ENCODE measurements at places on chromosomes 2 and 18. TPM values are rescaled to one million over a fixed set of nuclear protein-coding genes. Genes with fewer than 3 reads are reported as not detected.

- no peak overlapping the region for H3K4me3 ChIP-seq
- H3K4me1 ChIP-seq, result no peaks in the 10 kb centered on the region
- no peak for DNase-seq
- no peaks in the 10 kb centered on the region for H3K27me3 ChIP-seq
- H3K27ac ChIP-seq, result no peak overlapping the region
- H3K36me3 ChIP-seq, result no peaks in the 10 kb centered on the region
Measured at GRCh38 chr2:175914846-175915245, 87.2 kb downstream of the LNPK start.

- no peaks in the 10 kb centered on the region for H3K27me3 ChIP-seq
- no peaks in the 10 kb centered on the region for H3K4me1 ChIP-seq
- H3K4me3 ChIP-seq, result no peak overlapping the region
- H3K27ac ChIP-seq, result no peak overlapping the region
Measured at GRCh38 chr2:70698847-70699246, 69.2 kb downstream of the ADD2 start.

DNA sequence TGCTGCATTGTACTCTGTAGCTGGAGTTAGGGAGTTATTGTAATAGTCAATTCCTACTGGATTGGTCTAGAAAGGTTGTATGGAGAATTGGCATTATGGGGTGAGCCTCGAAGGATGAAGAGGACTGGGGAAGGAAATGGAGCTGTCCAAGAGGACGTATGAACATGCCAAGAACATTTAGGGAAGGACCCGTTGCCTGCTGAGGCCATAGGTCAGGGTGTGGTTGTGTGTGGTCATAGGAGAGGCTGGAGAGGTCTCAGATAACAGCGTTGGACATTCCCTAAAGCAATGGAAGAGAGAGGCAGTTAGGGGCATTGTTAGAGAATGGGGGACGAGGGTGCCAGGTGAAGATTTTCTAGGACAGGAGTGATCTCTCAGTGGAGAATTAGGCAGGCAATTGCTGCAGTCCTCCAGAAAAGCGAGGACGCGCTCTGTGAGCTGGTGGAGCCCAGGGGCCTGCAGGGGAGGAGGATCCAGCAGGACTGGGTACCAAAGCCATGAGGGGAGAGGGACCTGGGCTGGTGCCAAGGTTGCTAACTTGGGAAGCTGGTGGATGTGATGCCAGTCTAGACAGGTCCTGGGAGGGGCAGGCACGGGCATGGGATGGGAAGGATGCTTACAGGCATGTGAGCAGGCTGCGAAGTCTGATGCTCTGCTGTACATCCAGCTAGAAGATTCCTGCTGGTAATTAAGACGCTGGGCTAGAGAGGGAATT lies 9.4 kb upstream of the PSD4 start:
- no peak overlapping the region for H3K4me3 ChIP-seq
- H3K36me3 ChIP-seq, result no peaks in the 10 kb centered on the region
- H3K27ac ChIP-seq, result no peak overlapping the region
- peaks cover 3% of the 10 kb centered on the region for H3K27me3 ChIP-seq

- no peak overlapping the region for H3K27ac ChIP-seq
- H3K4me3 ChIP-seq, result no peak overlapping the region
- H3K36me3 ChIP-seq, result no peaks in the 10 kb centered on the region
- H3K4me1 ChIP-seq, result peaks cover 17% of the 10 kb centered on the region
Measured at GRCh38 chr2:60675301-60675700, 80.8 kb upstream of the PAPOLG start.

DNA sequence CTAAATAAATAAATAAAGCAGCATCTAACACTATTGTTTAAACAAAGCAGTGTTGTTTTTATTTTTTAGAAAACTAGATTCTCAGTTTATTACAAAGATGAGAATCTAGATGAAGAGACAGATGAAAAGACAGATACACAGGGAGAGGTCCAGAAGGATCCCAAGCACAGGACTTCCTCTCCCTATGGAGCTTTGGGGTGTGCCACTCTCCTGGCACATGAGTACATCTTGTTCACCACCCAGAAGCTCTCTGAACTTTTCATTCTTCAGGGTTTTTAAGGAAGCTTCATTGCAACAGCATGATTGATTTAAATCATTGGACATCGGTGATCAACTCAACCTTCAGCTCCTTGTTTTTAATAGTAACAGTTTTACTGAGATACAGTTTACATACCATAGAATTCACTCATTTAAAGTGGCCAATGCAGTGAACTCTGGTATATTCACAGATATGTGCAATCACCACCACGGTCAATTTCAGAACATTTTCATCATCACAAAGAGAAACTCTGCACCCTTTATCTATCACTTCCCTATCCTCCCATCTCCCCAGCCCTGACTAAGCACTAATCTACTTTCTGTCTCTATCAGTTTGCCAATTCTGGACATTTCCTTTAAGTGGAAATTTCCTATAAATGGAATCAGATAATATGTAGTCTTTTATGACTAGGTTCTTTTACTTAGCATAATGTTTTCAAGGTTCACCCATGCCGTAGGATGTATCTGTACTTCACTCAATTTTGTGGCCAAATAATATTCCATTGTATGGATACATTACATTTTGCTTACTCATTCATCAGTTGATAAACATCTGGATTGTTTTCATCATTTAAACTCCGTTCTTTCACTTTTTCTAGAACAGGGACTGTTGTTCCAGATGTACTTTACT lies 62.3 kb upstream of the ZFP36L2 start:
- H3K27me3 ChIP-seq, result no peaks in the 10 kb centered on the region
- no peaks in the 10 kb centered on the region for H3K4me1 ChIP-seq
- no peak overlapping the region for H3K4me3 ChIP-seq
- no peak for DNase-seq
- H3K36me3 ChIP-seq, result peaks cover 12% of the 10 kb centered on the region

DNA sequence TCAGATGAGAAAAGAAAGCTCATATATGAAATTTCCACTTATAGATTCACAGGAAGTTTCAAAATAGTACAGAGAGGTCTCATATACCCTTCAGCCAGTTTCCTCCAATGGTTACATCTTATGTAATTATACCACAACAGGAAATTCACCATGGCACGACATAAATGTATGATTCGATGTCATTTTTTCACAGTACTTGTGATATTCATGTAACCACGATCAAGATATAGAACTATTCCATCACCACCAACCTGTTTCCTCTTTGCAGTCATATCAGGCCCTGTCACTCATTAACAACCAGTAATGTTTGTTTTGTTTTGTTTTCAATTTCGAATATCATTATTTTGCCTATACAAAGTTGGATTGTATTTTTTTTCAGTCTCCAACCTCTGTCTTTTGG lies 314.3 kb upstream of the POU3F3 start:
- no peak overlapping the region for H3K4me3 ChIP-seq
- no peak overlapping the region for H3K27ac ChIP-seq
- no peaks in the 10 kb centered on the region for H3K36me3 ChIP-seq
- H3K4me1 ChIP-seq, result no peaks in the 10 kb centered on the region
- H3K27me3 ChIP-seq, result no peaks in the 10 kb centered on the region

- peak overlapping the region; percentile 69 for H3K4me3 ChIP-seq
- peaks cover 32% of the 10 kb centered on the region for H3K4me1 ChIP-seq
- DNase-seq, result no peak
- H3K27me3 ChIP-seq, result no peaks in the 10 kb centered on the region
- H3K27ac ChIP-seq, result no peak overlapping the region
Measured at GRCh38 chr2:39779341-39779851, 338 bp upstream of the THUMPD2 start.

DNA sequence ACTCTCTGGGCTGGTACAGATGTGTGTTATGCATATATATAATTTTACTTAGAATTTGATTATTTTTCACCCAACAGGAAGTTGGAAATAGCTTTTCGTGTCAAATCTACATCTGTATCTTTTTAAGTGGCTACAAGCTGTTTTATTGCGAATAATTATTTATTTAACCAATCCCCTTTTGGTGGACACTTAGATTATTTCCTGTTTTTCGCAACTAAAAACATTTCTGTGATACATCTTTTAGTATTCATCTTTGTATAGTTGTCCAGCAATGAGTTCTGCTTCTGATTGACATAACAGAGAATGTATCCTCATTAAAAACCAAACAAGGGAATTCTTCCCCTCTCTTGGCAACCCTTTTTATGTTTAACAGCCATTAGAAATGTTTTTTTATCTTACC lies 16.6 kb downstream of the SEC11C start:
- H3K36me3 ChIP-seq, result peaks cover 3% of the 10 kb centered on the region
- H3K4me1 ChIP-seq, result no peaks in the 10 kb centered on the region
- no peaks in the 10 kb centered on the region for H3K27me3 ChIP-seq
- H3K4me3 ChIP-seq, result no peak overlapping the region
- H3K27ac ChIP-seq, result no peak overlapping the region

GRCh38 chr18:7172611-7173010 lies 55.0 kb upstream of the LAMA1 start:
- H3K27ac ChIP-seq, result no peak overlapping the region
- no peak for DNase-seq
- no peaks in the 10 kb centered on the region for H3K36me3 ChIP-seq
- no peaks in the 10 kb centered on the region for H3K4me1 ChIP-seq
- H3K27me3 ChIP-seq, result no peaks in the 10 kb centered on the region
- no peak overlapping the region for H3K4me3 ChIP-seq

DNA sequence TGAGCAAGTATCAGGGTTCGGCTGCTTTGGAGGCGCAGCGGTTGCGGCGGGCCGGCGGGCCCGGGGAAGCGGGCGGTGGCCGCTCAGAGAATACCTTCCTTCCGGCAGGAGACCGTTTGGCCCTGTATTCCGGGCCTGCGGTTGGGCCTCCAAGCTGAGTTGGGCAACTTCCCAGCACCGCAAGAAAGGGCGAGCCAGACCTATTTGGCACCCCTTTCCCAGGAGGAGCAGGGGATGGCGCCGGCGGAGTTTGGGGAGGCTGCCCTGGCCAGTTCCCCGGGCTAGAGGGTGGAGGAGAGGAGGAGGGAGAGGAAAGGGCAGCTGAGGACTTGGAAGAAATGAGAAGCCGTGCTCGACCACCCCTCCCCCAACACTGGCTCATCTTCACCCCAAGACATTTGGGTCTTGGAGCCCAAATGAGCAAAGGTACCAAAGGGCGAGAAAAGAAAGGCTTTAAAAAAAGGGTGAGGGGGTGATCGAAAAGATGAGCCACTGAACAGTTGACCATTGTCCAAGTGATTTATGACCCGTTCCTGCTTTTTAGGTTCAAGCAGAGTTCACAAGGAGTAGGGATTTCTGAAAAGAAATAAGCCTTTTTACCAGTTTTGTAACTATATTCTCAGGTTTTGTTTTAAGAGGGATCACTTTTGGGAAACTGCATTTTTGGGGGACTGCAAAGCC lies 8.4 kb downstream of the HOXD3 start:
- H3K36me3 ChIP-seq, result no peaks in the 10 kb centered on the region
- peaks cover 100% of the 10 kb centered on the region for H3K27me3 ChIP-seq
- peaks cover 45% of the 10 kb centered on the region for H3K4me1 ChIP-seq
- H3K4me3 ChIP-seq, result peak overlapping the region; percentile 44

DNA sequence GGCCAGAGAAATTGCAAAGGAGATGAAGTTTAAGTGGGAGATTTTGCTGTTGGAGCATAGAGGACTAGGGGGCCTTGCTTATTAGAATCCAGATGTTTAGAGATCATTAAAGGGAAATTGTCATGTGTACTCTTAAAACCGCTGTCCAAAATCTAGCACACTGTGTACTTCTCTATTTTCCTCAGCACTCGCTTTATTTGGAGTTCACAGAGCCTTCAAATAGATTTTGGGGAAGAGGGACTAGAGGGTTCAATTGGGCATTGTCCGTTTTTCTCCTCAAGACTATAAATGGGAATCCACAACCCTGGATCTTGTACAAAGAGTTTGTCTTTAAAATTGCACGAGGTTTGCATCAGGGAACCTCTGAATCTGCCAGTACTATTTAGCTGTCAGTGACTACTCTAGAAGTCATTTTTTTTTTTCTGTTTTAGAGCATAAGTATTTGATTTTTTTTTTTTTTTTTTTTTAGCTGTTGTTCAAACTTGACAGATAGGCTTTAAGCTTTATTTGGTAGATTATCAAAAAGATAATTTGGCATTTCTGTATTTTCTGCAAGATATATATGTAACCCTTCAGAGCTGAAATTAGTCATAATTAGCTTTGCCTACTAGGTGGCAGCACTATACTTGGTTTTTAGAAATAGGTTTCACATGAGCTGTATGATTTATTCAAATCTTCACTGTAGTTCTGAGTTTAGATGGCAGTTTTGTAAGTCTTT lies 14.2 kb downstream of the PMS1 start:
- DNase-seq, result no peak
- peaks cover 19% of the 10 kb centered on the region for H3K36me3 ChIP-seq
- H3K4me1 ChIP-seq, result no peaks in the 10 kb centered on the region

DNA sequence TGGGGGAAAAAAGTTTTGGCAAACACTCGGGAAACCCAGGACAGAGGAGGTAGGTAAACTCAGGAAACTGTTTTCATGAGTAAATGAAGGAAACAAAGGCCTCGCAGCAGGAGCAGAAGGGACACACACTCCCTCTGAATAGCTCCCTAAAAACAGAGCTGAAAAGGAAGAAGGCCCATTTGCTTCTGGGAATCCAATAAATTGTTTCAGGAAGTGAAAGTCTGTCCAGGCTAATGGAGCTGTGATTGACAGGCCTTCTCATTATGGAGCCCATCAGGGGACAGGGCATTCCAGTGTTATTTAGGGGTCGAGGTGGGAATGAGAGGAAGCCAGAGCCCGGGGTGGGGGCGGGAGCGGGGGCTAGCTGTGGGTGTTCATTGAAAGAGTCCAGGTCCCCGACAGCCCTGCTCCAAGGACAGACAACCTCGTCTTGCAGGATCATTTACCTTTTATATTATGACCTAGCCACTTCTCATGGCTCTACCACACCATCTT lies 81.2 kb downstream of the GBX2 start:
- H3K4me1 ChIP-seq, result peaks cover 67% of the 10 kb centered on the region
- H3K4me3 ChIP-seq, result peak overlapping the region; percentile 18
- DNase-seq, result peak; percentile 87
- H3K27me3 ChIP-seq, result no peaks in the 10 kb centered on the region
- H3K36me3 ChIP-seq, result no peaks in the 10 kb centered on the region

DNA sequence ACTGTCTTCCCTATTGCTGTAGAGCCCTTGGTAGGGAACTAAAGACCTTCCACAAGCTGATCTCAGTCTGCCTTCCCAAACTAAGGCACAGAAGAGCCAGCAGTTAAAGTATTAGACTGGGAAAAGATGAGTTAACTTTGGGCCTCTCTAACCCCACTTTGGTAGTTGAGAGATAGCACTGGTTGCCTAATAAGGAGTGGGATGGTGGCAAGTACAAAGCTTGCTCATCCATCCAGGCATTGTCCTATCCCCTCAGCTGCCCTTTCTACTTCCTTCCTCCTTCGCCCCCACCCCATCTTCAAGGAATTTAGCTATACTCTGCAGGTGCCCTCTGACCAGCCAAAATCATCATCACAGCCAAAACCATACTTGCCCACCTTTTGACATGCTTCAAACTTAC lies 22.2 kb upstream of the AFTPH start:
- peaks cover 8% of the 10 kb centered on the region for H3K4me1 ChIP-seq
- DNase-seq, result no peak
- no peak overlapping the region for H3K27ac ChIP-seq

GRCh38 chr2:42962508-42962953 lies 170.1 kb upstream of the HAAO start:
- H3K4me1 ChIP-seq, result peaks cover 31% of the 10 kb centered on the region
- DNase-seq, result no peak
- no peaks in the 10 kb centered on the region for H3K27me3 ChIP-seq

GRCh38 chr2:237297421-237298150 lies 116.4 kb downstream of the COL6A3 start:
- H3K27ac ChIP-seq, result no peak overlapping the region
- no peak overlapping the region for H3K4me3 ChIP-seq
- H3K36me3 ChIP-seq, result no peaks in the 10 kb centered on the region

GRCh38 chr2:85684380-85684779 lies 9.8 kb upstream of the GNLY start:
- H3K36me3 ChIP-seq, result no peaks in the 10 kb centered on the region
- H3K27me3 ChIP-seq, result no peaks in the 10 kb centered on the region

The AQP12A gene
- total RNA-seq, result not detected

The LGALSL gene
- 20.6 TPM for total RNA-seq

The ANKRD30B gene
- total RNA-seq, result not detected

The THSD7B gene
- total RNA-seq, result 2.1 TPM

The MOGAT1 gene
- 0.94 TPM for total RNA-seq

The AAK1 gene
- 39.0 TPM for total RNA-seq

The TNS1 gene
- 5.7 TPM for total RNA-seq

The AKAIN1 gene
- total RNA-seq, result not detected

The CCDC68 gene
- 1.2 TPM for total RNA-seq

The CFC1 gene
- total RNA-seq, result not detected
